A549 treated with AZD2906 at 1 μM for 4 hours (cell line): ENCODE measurements at places on chromosomes 1 and 21. TPM values are rescaled to one million over a fixed set of nuclear protein-coding genes. Genes with fewer than 3 reads are reported as not detected.

ZFP69 gene
- total RNA-seq: not detected in 5 replicates

GJB5 gene
- 0.06 to 0.15 TPM (median 0.12 TPM) in 4 of 5 replicates, not detected in the other for total RNA-seq

KIRREL1 gene
- 17.1 to 24.3 TPM (median 21.0 TPM) in 5 replicates for total RNA-seq

HCRTR1 gene
- 0.09 TPM in 1 of 5 replicates, not detected in the others for total RNA-seq

PRELP gene
- total RNA-seq: 0.01 TPM in 2 of 5 replicates, not detected in the others

GPA33 gene
- total RNA-seq: not detected in 5 replicates

PGLYRP4 gene
- not detected in 5 replicates for total RNA-seq

CLCA4 gene
- not detected in 5 replicates for total RNA-seq

TSPEAR gene
- not detected in 5 replicates for total RNA-seq

CYP4A22 gene
- not detected in 5 replicates for total RNA-seq

RBM11 gene
- total RNA-seq: 0.03 to 0.07 TPM (median 0.06 TPM) in 3 of 5 replicates, not detected in the others

PIGR gene
- 0.01 to 0.02 TPM in 2 of 5 replicates, not detected in the others for total RNA-seq

CLCC1 gene
- 14.0 to 15.6 TPM (median 14.8 TPM) in 5 replicates for total RNA-seq

LCE1C gene
- 0.22 TPM in 1 of 5 replicates, not detected in the others for total RNA-seq

S100A10 gene
- 2,226 to 2,594 TPM (median 2,422 TPM) in 5 replicates for total RNA-seq

TSTD1 gene
- 0.15 to 0.48 TPM (median 0.26 TPM) in 3 of 5 replicates, not detected in the others for total RNA-seq

GNL2 gene
- total RNA-seq: 48.6 to 63.7 TPM (median 52.0 TPM) in 5 replicates

IFI44 gene
- total RNA-seq: 0.32 to 0.83 TPM (median 0.49 TPM) in 5 replicates

TMEM79 gene
- 5.8 to 8.9 TPM (median 7.9 TPM) in 5 replicates for total RNA-seq

ZNF695 gene
- total RNA-seq: 2.0 to 3.1 TPM (median 2.4 TPM) in 5 replicates

MTARC2 gene
- total RNA-seq: 10.5 to 13.3 TPM (median 10.8 TPM) in 5 replicates

OPTC gene
- not detected in 5 replicates for total RNA-seq

FMOD gene
- total RNA-seq: 0.05 to 0.19 TPM in 2 of 5 replicates, not detected in the others

EFCAB7 gene
- 2.0 to 3.3 TPM (median 2.4 TPM) in 5 replicates for total RNA-seq

ZBED6 gene
- total RNA-seq: 1.6 to 4.0 TPM (median 2.8 TPM) in 5 replicates

ARL8A gene
- 43.5 to 56.3 TPM (median 51.2 TPM) in 5 replicates for total RNA-seq

AMY2A gene
- total RNA-seq: not detected in 5 replicates

COL11A1 gene
- 1.3 to 2.6 TPM (median 2.4 TPM) in 5 replicates for total RNA-seq

ZNF678 gene
- total RNA-seq: 0.83 to 2.0 TPM (median 1.4 TPM) in 5 replicates

CATSPERE gene
- total RNA-seq: 0.03 to 0.22 TPM (median 0.15 TPM) in 5 replicates

FCGR1A gene
- total RNA-seq: not detected in 5 replicates

RHOU gene
- total RNA-seq: 12.7 to 18.4 TPM (median 16.6 TPM) in 5 replicates

SELL gene
- total RNA-seq: 0.12 to 0.35 TPM (median 0.20 TPM) in 5 replicates

VASH2 gene
- 2.2 to 3.9 TPM (median 2.8 TPM) in 5 replicates for total RNA-seq

OR2L8 gene
- not detected in 5 replicates for total RNA-seq

ACTL8 gene
- total RNA-seq: 1.4 to 1.8 TPM (median 1.7 TPM) in 5 replicates

USP1 gene
- total RNA-seq: 18.7 to 28.0 TPM (median 21.2 TPM) in 5 replicates

ZP4 gene
- total RNA-seq: 0.08 TPM in 1 of 5 replicates, not detected in the others

ADCY10 gene
- total RNA-seq: 0.02 to 0.13 TPM (median 0.07 TPM) in 4 of 5 replicates, not detected in the other

PLA2G4A gene
- total RNA-seq: 7.6 to 9.8 TPM (median 8.8 TPM) in 5 replicates

XKR8 gene
- 4.2 to 6.5 TPM (median 5.7 TPM) in 5 replicates for total RNA-seq

OVAAL gene
- total RNA-seq: 0.08 to 0.17 TPM (median 0.14 TPM) in 4 of 5 replicates, not detected in the other

S100A14 gene
- 0.23 to 0.66 TPM (median 0.46 TPM) in 5 replicates for total RNA-seq

CELA3B gene
- total RNA-seq: not detected in 5 replicates
